NCI-H2081 (cell line): ENCODE measurements at places on chromosomes 12 and 14.

DNA sequence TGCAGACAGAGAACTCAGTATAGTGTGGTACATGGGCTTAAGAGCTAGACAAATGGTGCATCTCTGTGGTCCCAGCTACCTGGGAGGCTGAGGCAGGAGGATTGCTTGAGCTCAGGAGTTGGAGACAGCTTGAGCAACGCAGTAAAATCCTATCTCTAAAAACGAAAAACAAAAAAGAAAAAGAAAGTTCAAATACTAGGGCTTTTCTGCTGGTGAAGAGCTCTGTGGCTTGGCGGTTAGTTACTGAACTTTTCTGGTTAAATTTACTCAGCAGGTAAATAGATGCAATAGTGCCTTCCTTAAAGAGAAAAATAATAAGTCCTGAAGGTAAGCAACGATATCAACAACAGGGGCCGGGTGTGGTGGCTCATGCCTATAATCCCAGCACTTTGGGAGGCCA, 31.4 kb upstream of the RAP1B start:
- no peak for DNase-seq

DNA sequence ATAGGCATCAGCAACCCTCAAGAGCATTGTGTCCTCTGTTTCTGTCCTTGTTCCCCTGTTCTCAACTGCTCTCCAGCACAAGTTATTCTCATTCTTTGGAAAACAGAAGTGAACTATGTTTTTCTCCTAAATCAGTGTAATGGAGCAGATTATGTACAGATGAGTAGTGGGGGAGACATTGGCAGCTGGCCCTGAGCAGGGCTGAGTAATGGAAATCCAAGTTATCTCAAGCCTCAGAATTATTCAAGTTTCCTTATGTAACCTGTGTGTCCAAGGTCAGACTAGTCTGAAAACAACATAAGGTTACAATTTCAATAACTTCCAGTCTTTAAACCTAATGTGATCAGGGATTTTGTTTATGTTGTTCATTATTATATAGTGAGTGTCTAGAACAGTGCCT, 116.1 kb upstream of the FUT8 start:
- no peak for DNase-seq

GRCh38 chr14:105468621-105469241, 5.9 kb upstream of the CRIP2 start:
- DNase-seq = no peak

- no peak for DNase-seq
These were observed 8.1 kb downstream of the ZNF219 start for GRCh38 chr14:21090194-21090939.

GRCh38 chr12:56476143-56476542, 7.8 kb downstream of the SPRYD4 start:
- DNase-seq = no peak

DNA sequence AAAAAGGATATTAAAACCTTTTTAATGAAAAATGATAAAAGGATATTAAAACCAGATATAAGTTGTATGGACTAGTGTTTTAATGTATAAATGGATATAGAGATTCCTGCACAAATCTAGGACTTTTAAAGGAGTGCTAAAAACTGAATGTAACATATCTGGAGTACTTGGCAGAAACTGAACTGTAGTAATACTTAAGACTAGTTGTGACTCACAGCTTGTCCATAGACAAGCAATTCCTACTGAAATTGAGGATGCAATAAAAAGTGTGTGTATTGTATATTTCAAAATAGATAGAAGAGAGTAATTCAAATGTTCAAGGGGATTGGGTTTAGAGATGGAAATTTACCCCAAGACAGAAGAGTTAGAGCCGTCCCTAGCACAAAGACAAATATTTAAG, 59.6 kb downstream of the FBXO33 start:
- DNase-seq = no peak

DNA sequence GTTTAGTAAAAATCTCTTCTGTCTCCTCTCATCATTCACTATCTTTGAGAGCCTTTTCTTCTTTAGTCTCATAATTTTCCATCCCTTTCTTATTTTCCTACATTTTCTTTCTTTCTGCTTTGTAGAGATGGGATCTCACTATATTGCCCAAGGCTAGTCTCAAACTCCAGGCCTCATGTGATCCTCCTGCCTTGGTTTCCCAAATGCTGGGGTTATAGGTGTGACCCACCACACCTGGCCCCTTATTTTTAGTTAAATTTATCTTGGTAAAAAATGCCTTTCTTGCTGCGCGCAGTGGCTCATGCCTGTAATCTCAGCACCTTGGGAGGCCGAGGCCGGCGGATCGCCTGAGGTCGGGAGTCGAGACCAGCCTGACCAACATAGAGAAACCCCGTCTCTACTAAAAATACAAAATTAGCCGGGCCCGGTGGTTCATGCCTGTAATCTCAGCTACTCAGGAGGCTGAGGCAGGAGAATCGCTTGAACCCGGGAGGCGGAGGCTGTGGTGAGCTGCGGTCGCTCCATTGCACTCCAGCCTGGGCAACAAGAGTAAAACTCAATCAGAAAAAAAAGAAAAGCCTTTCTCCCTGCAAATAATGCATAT, 996 bp downstream of the SLC2A3 start:
- no peak for DNase-seq

DNA sequence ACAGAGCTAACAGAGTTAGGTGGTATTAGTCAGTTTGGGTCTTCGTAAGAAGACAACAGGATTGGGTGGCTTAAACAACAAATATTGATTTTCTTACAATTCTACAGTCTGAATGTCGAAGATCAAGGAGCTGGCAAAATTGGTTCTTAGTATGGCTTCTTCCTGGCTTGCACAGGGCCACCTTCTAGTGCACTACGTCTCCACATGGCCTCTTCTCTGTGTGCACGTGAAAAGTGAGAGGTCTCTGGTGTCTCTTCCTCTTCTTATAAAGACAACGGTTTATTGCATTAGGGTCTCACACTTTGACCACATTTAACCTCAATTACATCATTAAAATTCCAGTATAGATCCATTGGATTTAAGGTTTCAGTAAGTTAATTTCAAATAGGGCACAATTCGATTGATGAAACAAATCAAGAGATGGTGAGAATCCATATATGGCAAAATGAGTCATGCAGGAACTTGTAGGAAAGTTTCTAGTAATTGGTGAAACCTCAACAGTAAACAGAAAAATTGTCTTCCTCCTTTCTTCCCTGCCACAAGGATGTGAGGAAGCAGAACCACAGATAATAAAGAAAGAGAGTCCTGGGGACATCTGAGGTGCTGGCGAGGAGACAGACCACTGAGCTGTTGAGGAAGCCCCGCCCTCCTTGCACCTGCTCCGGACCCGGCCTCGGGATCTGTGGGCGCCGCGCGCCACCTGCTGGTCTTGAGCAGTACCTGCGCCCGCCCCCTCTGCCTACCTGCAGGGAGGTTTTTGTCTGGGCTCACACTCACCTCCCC, 846.7 kb downstream of the TMEM121 start:
- peak; percentile 44 for DNase-seq

DNA sequence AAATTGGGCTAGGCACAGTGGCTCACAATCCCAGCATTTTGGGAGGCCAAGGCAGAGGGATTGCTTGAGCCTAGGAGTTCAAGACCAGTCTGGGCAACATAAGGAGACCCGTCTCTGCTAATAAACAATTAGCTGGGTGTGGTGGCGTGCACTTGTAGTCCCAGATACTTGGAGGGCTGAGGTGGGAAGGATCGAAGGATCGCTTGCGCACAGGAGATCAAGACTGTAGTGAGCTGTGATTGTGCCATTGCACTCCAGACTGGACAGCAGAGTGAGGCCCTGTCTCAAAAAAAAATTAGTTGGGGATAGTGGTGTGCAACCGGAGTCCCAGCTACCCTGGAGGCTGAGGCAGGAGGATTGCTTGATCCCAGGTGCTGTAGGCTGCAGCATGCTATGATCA, 38.7 kb upstream of the BCL7A start:
- no peak for DNase-seq

GRCh38 chr14:93757206-93757605, 31.1 kb downstream of the PRIMA1 start:
- no peak for DNase-seq

DNA sequence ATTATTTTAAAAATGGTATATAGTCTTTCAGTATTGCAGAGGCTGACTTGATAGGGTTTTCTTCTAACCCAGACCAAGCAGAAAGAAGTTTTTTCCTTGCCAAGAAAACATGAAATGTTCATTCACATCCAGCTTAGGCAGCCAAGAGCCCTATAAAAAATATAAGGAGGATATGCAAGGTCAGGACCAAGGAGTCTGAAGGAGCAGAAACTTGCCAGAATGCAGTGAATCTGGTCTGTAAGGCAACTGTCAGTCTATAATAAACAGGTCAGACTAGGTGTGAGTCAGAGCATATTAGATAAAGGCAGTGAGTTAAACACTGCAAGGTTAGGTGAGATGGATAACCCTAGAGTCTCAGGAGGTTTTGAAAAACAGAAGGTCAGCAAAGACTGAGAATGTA, 645.5 kb downstream of the C12orf50 start:
- no peak for DNase-seq

- DNase-seq = no peak
These were observed 75.4 kb upstream of the FKBP4 start for GRCh38 chr12:2719392-2719791.

DNA sequence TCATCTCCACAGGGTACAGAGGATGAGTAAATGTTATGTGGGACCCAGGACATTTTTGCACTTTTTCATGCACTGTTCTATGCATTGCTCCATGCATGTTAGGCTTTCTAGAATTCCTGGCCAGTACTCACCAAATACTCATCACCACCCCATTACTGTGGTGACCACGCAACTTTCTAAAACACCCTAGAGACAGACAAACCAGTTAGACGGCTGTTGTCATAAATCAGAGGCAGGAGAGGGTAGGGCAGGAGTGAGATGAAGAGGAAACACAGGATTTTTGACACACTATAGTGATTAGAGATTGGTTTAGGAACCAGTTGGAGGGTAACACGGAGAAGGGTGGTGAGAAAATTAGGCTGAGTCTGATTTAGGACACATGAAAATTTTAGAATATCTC, 59.3 kb downstream of the IFNG start:
- no peak for DNase-seq

- no peak for DNase-seq
These were observed 477.5 kb upstream of the RGS6 start for GRCh38 chr14:71454513-71455332.

GRCh38 chr12:88313554-88313953, 171.4 kb downstream of the TMTC3 start:
- DNase-seq = no peak

- no peak for DNase-seq
These were observed 17.8 kb upstream of the GAS2L3 start for GRCh38 chr12:100555722-100556121.

GRCh38 chr12:88946372-88946997, 366.2 kb upstream of the KITLG start:
- DNase-seq = no peak

GRCh38 chr14:68569970-68570409, 222.9 kb downstream of the ZFP36L1 start:
- no peak for DNase-seq

- no peak for DNase-seq
These were observed 27.4 kb downstream of the NELL2 start for GRCh38 chr12:44848703-44849085.

DNA sequence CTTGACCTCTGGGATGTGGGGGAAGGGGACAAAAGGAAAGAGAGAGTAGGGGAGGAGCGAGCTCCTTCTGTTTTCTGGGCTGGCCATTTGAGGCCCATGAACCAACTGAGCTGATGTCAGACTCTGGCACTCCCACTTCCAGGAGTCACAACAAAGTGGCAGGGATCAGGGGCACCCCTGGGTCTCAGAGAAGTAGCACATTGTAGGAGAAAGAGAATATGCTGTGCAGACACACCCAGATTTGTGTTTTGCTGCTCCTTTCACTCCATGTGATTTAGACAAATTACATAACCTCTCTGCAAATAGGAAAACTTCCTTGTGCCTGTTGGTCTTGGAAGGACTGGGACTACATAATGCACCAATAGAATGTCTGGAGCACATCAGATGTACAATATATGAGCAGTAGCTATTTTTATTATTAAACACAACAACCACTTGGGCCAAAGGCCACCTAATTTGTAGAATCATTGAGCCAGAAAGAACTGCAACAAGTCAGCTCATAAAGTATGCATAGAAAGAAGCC, 265.5 kb downstream of the ZFP36L1 start:
- no peak for DNase-seq
